ENCODE measurements at places on chromosomes 3 and 15.
A peak's percentile ranks its signal among the peaks of the same experiment; 100 is the strongest.

DNA sequence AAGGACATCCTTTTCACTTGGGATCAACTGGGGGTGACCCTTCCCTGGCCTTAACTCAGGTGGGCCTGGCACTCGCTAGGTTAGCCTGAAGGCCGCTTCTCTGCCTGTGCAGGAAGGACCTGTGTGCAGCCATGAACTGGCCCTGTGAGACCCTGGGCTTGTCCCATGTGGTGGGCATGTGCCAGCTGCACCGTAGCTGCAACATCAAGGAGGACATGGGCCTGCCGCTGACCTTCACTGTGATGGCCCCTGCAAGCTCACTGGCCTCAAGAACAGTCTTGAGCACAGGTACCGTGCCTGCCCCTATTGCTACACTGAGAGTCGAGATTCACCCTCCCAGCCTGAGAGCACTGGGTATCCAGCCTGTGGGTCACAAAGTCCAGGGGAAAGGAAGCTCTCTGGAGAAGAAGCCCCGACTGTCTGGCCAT is 43.0 kb downstream of the SAXO2 start:
- DNase-seq = no peak

DNA sequence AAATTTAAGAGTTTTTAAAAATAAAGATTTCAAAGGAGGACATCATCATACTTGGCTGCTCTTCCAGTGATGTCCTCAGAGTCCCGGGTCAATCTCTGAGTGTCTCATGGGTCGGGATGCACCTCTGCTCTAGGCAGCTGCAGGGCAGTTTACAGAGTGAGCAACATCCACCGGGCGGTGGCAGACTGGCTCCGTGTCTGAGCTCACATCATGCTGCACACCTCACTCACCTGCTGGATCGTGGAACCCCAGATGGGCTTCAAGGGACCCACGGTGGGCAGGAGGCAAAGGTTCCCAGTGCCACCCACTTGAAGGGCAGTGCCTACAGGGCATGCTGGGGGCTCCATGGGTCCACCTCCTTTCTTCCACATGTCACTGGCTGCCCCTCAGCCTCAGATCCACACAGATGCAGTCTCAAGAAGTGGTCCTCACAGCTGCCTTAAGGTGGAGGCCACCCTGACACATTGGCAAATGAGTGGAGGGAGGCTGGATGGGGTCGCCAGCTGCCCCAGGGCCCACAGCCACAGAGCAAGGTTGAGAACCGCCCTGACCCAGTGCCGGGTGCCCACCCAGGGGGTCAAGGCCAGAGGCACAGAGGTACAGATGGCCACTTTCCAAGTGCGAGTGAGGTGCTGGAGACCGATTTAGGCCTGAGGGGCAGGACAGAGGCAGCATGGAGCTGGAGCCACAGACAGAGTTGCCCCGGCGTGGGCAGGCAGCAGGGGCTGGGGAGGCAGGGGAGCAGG is 25.2 kb downstream of the CYFIP1 start:
- no peak for DNase-seq

DNA sequence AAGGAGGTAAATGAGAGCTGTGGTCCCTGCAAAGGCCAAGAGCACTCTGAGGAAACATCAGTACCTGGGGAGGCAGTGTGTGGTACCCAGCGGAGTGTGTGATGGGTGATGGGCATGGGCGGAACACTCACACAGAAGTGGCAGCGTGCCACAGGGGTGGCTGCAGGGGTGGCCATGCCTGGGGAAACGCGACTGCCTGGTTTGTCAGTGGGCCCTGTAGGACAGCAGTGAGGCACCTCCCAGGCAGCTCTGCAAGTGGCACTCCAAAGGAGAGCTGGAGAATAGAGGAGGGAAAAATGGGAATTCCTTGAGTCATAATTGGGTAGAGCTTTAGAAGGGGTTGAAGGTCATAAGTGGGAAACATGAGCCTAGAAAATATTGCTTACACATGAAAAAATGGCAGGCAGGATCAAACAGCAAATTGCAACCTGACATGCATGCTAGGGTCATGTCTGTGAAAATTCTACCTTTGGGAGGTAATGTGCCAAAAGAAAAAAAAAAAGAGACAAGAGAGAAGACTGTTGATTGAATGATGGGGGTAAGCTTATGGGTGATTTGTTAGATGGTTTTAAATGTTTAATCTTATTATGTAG is 138.4 kb downstream of the RPLP1 start:
- DNase-seq = no peak

DNA sequence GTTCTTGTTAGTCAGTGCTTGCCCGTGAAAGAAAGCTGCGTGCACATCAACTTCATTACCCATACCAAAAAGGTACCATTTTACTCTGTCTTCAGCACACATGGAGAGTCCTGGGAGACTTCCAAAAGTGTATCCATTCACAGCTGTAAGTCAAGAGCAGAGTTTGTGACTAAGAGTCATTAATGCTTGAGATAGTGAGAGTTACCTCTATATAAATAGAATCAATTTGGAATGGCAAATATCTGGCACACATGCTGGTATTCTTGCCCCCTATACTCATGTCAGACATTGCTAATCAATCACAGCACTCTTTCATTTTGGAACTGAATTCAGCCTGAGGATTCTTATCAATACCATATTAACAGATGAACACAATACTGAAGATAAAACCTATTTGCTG is 14.2 kb downstream of the CP start:
- DNase-seq = no peak

GRCh38 chr3:62238431-62238830 is 134.9 kb downstream of the FEZF2 start:
- DNase-seq = peak; percentile 12

DNA sequence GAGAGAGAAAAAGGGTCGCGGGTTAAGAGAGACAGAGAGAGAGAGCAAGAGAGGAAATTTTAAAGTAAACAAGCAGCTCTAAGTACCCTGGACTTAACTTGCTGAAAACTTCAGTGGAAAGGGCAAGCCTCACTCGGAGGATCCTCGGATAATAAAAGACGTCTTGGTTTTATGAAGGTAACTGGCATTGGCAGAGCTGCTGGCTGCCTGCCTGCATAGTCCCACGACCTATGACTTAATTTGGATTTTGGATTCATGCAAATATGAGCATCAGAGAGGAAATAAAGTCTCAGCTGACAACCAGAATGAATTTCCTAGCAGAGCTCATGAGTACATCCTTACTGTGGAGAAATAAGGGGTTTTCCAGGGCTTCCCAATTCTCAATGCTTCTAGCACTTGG is 95.1 kb upstream of the PDZRN3 start:
- DNase-seq = no peak

DNA sequence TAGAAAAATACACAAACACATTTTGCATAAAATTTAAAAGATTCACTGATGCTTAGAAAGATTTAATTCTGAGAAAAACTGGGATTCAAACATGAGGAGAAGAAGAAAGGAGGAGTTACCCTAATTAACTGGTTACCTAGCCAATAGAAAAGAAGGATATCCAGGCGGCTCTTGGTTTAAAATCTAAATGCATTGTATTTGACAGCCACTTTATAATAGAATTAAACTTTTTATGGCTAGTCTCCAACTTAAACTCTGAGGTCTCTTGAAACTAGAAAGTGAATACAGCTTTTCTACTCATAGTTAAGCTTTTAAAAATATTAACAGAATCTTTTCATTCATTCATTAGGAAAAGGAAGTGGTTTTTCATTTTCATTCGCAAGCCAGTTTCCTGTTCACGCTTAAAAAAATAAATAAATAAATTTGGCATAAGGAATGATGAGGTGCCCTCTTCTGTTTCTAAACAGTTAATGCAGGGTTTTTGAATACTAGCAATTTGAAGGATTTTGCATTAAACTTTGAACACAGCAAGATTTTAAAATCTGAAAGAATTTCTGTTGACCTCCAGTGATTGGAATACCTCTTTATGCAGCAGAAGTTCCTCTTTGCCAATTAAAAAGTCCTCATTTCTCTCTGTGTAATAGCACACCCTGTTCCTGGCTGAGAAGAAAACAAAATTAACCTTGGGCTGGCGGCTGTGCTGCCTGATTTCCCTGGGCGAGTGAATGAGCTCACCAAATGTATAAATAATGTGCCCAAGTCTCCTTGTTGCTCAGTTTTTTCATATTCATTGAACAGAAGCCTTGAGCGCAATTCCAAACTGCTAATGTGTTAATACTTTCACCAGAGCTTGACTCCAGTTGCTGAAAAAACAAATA is 105.1 kb downstream of the ZMAT3 start:
- peak; percentile 53 for DNase-seq

DNA sequence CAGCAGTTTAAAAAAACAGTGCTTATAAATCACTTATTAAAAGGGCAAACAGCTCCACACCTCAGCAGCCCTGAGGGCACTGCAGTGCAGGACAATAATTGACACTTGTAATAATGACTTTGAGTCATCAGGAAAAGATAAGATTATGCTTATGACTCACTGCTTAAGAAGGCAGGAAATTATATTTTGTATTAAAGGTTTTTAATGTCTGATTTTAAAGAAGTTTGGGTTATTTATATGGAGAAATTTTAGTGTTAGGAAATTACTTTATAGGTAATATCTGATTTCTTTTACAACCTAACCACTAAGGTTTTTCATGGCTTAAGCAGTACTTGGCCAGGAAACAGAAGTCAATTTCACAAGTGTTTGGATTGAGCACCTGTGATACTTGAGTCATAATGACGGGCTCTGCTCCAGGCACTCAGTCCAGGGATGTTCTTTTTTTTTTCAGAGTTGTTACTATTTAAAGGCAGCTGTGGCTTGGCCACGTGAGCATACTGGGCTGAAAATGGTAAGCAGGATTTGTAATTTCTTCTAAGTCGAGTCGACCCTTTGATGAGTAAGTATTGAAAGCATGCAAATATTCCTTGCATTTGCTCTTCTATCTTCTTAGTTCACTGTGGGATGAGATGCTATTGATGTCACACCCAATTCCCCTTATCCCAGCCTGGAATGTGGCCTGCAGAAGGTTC is 21.6 kb upstream of the SLC6A20 start:
- DNase-seq = no peak

- peak; percentile 7 for DNase-seq
These were observed 29.7 kb upstream of the OR4F6 start for GRCh38 chr15:101773496-101774100.

GRCh38 chr3:149599236-149599635 is 58.6 kb downstream of the WWTR1 start:
- no peak for DNase-seq

GRCh38 chr3:114962189-114962588 is 184.9 kb downstream of the ZBTB20 start:
- DNase-seq = peak; percentile 39
